Fibroblast of mammary gland (primary cell): ENCODE measurements at places on chromosomes 7 and 10.
A peak's percentile ranks its signal among the peaks of the same experiment; 100 is the strongest.

DNA sequence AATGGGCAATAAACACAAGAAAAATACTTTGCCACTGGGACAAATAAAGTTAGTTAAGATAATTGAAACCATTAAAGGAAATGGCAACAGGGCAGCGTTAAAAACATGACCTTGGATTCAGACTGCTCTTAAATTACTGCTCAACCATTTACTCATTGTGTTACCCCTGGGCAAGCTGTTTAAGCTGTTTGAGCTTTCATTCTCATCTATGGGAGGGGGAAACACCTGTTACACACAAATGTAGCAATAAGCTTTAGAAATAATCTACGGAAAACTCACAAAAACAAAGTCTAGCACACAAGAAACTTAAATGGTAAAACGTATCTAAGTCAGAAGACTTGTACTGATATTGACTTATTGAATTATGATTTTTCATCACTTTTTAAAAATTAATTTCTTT is 137.1 kb downstream of the KMT2E start:
- no peak for DNase-seq

GRCh38 chr7:8113184-8113583 is 144.6 kb downstream of the GLCCI1 start:
- DNase-seq: no peak

DNA sequence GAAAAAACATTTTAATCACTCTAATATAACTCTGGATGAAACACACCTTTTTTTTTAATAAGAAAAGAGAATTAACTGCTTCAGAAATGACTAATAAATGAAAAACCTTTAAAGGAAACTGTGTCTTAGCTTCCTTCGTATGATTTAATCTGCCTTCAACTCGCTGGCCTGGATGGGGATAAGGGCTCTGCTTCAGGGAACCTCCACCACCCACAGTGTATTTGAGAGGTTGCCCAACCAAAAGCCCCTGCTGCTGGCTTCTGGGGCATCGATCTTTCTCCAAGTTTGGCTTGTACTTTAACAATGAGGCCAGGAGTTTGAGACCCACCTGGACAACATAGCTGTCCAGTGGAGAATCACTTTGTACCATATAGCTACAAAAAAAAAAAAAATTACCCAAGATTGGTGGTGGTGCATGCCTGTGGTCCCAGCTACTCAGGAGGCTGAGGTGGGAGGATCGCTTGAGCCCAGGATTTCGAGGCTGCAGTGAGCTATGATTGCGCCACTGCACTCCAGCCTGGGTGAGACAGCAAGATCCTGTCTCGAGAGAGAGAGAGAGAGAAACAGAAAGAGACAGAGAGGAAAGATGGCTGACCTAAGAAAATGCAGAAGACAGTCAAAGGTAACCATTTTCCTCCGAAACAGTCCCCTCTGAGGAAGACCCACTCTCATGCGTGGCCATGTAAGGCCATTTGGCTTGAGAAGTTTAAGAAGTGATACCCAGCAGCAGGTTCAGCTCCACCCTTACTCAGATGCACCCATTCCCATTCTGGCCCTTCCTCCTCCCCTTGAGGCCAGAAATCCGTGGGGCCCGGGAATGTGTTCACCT is 13.6 kb upstream of the LIMK1 start:
- no peak for DNase-seq

- DNase-seq: no peak
Measured at GRCh38 chr10:121450247-121450646, 148.0 kb downstream of the FGFR2 start.

GRCh38 chr10:68151453-68151852 is 42.2 kb downstream of the MYPN start:
- DNase-seq: no peak

GRCh38 chr10:8416192-8416701 is 361.8 kb downstream of the GATA3 start:
- DNase-seq: no peak

DNA sequence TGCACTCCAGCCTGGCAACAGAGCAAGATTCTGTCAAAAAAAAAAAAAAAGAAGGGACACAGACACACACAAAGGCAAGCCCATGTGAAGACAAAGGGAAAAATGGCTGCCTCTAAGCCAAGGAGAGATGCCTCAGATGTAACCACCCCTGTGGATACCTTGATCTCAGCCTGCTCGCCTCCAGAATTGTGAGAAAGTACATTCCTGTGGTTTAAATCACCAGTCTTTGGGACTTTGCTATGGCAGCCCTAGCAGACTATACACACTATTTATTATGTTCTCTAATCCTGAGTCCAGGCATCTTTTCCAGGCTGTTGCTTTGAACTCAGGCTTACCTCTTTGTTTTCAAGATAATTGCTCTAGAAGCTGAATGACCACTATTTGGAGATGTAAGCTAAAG is 494.3 kb downstream of the GALNT17 start:
- DNase-seq: peak; percentile 54

DNA sequence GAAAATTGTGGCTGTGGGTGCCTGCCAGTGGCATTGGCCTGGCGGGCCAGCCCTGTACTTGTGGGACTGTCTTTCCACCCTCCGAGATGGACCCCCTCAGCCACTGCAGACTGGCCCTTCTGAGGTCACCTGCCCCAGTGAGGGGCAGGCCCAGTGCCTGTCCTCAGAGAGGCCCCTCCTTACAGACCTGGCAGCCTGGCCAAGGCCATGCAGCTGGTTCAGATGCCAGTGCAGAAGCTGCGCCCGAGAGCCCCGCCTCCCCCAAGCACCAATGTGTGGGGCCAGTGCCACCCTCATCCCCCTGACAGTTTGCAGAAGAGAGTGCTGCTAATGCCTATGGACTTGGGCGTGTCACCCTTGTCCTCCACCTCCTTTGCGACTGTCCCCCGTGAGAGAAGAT is 10.0 kb downstream of the ZNF316 start:
- DNase-seq: no peak

DNA sequence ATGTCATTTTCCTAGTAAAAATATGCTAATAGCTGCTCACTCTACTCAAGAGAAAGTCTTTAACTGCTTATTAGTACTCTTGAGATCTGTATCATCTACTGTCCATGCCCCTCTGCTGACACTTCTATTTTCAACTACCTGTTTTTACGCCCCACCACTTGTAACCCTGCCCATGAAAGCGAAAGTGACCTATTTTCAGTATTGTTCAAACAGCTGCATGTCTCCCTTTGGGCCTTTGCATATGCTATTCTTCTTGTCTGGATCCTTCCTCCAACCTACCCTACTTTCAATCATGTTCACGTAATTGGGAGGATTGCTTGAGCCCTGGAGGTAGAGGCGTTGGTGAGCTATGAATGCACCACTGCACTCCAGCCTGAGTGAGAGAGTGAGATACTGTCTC is 1481.3 kb downstream of the GATA3 start:
- no peak for DNase-seq

DNA sequence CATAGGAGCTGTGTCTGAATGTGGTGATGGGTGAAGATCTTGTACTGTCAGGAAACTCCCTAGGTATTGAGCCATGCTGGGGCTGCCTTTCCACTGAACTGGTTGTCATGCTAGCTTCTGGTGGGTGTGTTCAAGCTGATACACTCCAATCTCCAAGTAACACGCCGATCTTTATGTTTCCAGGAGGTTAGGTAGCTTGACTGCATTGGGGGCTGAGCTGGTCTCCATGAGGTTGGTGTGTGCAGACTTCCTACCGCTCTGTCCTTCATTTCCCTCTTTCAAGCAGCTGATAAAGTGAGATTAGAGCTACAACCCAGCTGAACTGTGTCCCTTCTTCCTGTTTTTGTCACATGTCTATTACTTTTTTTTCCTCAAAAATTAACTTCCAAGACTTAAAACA is 265.5 kb downstream of the ANKRD30A start:
- no peak for DNase-seq

DNA sequence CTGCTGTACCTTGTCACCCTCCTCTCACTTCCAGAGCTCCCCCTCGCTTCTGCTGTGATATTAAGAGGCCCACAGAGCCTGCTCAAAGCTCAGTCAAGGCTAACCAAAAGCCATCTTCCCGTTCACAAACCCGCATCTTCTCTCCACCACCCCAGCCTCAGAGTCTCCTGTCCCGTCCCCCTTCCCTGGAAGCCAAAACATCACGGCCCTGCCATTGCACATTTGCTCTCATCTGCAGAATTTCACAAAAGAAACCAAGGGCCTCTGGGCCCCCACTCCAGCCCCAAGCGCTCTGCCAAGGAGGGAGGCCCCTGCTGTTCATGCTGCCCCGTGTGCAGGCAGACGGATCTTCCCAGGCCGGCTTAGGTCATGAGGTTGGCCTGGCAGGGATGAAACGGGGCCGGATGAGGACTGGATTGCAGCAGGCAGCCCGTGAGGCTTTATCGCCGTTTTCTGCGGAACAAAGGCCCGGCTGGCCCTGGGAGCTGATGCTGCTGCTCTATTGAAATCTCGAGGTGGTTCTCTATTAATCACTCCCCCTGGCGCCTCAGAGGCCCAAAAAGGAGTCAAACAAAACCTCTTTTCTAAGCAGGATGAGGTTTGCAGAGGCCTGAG is 31.6 kb upstream of the FOXK1 start:
- DNase-seq: peak; percentile 44
